NCI-H524 treated with DMSO at 0.1 percent for 48 hours (cell line): ENCODE measurements at places on chromosomes 2 and 18.
A peak's percentile ranks its signal among the peaks of the same experiment; 100 is the strongest.

DNA sequence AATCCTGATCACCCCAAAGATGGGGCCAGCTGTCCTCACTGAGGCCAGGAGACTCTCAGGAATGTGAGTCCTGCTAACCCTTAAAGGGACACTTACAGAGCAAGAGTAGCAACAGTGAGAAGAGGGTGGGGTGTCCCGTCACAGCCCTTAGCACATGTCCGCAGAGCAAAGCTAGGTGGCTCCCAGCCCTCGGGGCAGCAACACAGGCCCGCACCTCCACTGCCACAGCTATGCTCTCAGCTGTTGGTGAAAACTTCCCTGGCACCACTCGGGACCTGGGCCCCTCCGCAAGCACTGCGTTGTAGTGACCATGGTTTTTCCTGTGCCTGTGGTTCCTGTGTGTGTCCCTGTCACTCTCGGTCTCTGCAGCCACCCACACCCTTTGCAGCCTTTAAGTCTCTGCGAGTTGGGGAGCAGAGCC is 76.4 kb upstream of the UXS1 start:
- no peak for DNase-seq

DNA sequence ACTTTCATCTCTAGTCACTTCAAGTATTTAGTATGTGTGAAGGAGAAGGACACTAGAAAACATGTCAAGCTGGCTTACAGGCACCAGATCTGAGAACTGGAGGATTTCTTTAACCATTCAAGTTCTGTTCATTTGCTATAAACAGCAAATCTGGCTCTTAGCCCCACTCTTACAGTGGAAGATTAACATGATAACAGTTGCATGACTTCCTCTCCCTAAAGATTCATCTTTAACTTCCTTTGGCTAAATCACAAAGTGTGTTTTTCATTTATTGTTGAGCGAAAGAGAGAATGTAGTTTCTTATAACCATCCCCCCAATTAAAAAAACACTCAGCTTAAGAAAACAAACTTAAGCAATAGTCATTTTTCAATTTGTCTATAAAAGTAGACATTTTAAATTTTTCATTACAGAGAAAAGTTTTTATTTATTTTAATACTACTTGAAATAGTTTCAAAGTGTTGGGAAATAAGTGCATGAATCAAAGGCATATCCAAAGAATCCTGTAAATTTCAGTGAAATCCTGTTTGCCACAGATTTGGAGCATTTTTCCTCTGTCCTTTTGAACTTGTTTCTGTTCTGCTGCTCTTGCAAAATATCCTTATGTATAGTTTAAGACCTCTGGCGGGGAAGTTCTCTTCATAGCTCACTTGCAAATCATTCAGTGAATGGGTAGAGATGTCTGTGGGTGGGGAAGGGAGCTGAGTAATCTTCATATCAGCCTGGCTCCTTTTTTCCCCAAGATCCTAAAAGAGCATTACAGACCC is 241.0 kb upstream of the RBBP8 start:
- DNase-seq: no peak

DNA sequence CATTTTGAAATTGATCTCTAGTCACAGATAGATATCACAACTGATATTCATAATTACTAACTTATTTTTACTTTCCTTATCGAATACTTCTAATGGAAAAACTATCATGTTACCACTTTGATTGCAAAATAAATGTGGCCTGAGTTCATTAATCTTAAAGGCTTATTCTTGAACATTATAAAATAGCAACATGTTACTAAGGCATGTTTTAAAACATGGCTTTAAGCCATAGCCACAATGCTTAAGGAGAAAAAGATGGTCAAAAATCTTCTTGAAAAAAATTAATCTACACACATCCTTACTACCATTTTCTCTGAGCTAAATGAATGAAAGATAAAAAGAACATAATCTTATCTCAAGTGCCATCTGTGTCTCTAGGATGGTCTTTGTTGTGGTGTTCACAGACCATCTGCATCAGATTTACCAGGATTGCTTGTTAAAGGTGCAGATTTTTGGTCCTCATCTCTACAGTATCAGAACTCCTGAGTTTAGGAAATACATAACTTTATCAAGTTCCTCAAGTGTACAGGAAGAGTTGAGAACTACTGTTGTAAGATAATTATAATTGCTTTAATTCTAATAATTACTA is 15.3 kb downstream of the MTX2 start:
- peak; percentile 66 for DNase-seq

DNA sequence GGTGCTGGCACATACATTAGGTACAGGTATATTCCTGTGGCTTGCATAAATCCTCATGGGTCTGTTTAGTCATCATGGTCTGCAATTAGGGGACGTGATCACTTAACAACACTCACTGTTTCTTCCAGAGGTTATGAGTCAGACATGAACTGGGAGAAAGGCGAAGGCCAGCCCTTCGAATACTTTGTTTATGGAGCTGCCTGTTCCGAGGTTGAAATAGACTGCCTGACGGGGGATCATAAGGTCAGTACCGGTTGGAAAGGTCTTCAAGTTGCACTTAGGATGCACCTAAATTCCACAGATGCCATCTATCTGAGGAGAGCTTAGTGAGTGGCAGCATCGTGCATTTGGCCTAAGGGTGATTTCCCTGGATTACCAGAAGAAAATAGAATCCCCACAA is 76.9 kb downstream of the AOX1 start:
- no peak for DNase-seq

- no peak for DNase-seq
These were observed 44.8 kb upstream of the EHBP1 start for GRCh38 chr2:62660582-62661262.

DNA sequence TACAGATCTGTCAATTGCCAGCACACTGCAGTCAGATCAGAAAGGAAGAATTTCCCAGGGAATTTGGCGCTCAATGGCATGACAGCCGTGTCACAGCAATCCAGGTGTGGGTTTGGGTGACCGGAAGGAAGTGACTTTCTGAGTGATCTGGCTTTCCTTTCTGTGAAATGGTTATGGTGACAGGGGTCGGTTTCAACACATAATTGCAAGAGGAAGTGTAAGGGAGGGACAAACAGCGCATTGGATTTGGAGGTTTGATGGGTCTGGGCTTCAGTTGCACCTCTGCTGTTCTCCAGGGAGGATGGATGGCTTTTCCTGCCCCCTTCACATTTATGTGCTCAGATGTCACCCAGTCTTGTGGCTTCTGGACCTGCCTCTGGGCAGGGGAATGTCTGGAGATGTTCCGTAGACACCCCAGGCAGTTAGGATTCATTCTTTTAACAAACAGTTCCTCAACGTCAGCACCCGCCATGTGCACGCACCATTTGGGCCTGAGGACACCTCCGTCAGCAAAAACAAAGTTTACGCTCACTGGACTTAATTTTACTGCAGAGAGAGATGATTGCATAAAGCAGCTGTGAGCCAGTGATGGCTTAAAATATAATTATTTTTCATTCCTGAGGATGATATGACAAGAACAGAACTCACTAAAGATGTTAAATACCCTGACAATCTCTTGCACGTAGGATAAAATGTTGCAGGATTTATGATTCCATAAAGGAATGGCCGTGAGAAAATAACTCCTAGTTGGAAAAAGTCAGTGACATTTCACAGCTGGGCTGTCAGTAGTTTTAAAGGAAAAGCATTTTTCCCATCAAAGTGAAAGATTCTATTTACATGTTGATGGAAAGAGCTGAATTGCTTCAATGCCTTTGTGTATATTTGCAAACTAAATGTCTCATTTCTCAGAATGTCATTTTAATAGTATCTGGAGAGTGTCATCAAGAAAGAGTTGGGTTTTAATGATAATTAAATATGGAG is 36.9 kb downstream of the MBP start:
- DNase-seq: no peak

GRCh38 chr2:28492282-28492681 is 3.6 kb upstream of the PLB1 start:
- DNase-seq: no peak

DNA sequence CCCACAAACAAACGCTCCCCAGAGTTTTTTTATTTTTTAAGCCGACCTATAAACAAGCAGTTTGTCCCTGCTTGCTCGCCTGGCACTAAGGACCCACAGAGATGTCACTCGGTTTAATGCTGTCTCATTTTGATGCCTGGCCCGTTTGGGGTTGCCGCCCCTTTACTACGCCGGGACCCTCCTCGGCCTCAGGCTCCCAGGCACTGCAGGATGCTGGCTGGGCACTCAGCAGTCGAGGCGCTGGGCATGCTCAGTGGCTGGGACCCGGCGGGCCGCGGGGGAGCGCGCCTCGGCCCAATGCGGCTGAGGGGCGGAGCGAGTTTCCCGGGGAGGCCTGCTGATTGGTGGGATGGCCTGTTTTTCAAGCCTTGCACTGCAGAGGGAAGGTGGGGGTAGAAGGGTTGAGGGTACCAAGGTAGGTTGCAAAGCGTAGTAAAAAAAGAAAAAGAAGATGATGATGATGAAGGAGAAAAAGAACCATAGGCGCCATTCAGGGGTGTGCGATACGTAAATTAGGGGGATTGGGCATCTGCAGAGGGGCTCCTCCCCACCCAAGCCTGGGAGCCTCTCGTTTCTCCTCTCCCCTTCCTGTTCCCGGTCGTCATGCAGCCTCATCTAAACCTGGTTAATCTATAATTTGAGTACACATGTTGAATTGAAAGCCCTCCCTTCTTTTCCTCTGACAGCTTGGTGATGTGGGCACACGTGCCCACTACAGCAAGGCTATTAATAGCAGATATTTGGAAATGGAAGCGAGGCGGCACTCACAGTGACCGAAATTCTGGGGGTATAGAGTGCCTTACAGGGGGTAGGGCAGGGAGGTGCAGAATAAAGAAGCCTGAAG is 1.5 kb upstream of the IRS1 start:
- DNase-seq: peak; percentile 63

- DNase-seq: no peak
These were observed 175.4 kb downstream of the HDAC4 start for GRCh38 chr2:239225371-239225851.

GRCh38 chr2:99852956-99853355 is 289.4 kb downstream of the AFF3 start:
- no peak for DNase-seq

DNA sequence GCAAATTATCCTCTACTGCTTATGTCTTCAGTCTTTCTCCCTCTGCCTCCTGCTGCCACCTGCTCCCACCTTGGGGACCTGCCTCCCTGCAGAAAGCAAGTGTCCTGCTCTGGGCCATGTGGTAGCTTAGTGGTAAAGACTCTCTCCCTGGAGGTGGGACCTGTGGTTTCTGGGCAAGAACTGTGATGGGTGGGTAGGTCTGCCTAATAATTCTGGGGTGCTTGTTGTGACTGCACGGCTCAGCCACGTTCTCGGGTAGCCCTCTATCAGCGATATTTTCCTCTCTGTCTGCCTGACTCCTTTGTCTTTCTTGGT is 16.4 kb upstream of the CD28 start:
- DNase-seq: no peak

GRCh38 chr2:79964966-79965365 is 339.6 kb downstream of the LRRTM1 start:
- DNase-seq: no peak

- no peak for DNase-seq
These were observed at the start of gene ADRA2B for GRCh38 chr2:96116424-96116878. TSS of gene ADRA2B (minus strand) at chr2:96116571. CDS start at chr2:96116149, 422 bp downstream.

GRCh38 chr18:52903857-52904256 is 563.9 kb downstream of the DCC start:
- peak; percentile 25 for DNase-seq

GRCh38 chr2:156907806-156908205 is 349.7 kb upstream of the GALNT5 start:
- no peak for DNase-seq

DNA sequence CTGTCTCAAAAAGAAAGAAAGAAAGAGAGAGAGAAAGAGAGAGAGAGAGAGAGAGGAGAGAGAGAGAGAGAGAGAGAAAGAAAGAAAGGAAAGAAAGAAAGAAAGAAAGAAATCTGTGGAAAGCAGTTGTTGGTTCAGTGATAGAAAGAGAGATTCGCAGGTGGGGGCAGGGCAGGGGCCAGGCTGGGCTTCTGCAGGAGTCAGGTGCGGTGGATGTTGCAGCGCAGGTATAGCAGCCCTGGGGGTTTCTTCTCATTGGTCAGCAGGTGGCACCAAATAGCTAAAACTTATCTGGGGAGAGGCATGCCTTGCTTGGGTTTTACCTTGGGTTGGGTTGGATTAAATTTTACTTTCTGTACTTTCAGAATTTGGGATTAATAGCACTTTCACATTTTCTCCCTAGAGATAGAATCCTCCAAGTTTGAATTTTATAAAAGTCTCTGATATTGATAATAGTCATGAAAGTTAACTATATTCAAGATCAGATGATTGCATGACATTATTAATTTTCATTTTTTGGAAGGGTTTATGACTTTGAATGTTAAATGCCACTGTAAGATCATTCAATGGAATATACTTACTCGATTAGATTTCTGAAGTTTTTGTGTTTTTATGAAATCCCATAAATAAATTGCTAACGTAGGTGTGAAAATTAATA is 66.6 kb downstream of the SPTBN1 start:
- no peak for DNase-seq

GRCh38 chr18:24083550-24083949 is 55.3 kb upstream of the CABYR start:
- DNase-seq: no peak

DNA sequence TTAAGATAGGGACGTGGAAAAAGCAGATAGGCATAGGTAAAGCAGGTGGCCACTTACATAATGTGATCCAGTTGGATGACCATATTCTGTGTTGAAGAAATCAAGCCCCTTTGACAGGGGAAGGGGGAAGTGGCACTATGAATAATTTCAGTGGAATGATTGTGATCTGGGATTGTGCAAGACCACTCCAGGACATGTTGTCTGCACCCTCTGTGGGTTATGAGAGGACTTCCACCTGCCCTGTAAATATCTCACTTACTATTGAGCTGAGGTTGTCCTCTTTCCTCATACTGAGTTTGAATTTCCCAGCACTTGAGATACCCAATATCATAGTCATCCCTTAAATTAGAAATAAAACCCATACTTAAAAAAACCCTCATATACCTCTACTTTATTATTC is 220.7 kb downstream of the IRS1 start:
- no peak for DNase-seq

- peak; percentile 13 for DNase-seq
These were observed 46.4 kb upstream of the SPTBN1 start for GRCh38 chr2:54409752-54410151.

DNA sequence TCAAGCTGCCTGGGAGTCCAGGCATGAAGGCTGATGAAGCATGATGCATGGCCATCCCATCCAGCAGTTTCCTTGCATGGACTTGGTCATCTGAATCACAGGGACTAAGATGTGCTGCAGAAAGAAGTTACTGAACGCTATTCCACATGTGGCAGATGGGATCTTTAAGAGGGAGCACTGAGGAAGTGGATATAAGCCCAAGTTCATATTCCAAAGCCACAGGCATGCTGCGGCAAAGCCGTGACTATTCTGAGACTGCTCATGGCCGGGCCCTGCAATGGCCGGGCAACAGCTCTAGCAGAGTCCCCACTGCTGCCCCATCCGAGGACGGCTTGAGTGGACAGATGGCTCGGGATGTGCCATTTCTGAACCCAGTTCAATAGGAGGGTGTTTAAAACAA is 61.5 kb downstream of the STPG4 start:
- peak; percentile 73 for DNase-seq

GRCh38 chr2:30261695-30262211 is 30.4 kb downstream of the LBH start:
- DNase-seq: no peak

DNA sequence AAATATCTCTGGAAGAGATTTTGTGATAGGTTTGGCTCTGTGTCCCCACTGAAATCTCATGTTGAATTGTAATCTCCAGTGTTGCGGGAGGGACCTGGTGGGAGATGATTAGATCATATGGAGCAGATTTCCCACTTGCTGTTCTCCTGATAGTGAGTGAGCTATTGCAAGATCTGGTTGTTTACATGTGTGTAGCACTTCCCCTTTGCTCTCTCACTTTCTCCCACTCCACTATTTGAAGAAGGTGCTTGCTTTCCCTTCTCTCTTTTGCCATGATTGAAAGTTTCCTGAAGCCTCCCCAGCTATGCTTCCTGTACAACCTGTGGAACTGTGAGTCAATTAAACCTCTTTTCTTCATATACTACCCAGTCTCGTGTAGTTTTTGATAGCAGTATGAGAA is 97.0 kb upstream of the FN1 start:
- no peak for DNase-seq
